ENCODE measurements at places on chromosomes 4 and X.

DNA sequence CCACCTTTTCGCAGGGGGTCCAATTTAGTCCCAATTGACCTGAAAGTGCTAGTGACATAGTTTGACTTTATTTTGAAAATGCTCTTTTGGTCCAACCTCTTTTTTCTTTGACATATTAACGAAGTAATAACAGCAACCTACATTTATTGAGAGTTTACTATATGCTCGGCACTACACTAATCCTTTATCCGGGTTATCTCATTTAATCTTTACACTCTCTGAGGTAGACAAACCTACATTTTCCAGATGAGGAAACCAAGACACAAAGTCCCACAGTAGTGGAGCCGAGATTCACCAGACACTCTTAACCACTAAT lies 307 bp upstream of the ATRX start:
- no peak for DNase-seq

DNA sequence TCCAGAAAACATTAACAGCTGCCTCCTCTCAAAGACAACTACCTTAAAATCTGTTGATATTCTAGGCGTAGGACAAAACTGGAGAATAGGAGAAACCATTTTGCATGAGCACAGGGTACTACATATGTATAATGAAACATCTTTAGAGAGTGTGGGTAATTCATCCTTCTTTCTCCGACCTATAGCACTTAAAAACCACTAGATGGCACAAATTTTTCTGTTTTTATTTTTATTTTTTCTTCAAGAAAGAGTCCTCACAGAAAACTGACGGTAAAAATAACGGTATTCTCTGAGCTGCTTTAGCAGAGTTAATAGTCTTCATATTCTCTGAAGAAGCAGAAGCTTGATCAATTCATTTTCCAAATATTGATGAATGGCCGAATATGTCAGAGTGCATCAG lies 14.6 kb downstream of the SMIM31 start:
- DNase-seq, result no peak

DNA sequence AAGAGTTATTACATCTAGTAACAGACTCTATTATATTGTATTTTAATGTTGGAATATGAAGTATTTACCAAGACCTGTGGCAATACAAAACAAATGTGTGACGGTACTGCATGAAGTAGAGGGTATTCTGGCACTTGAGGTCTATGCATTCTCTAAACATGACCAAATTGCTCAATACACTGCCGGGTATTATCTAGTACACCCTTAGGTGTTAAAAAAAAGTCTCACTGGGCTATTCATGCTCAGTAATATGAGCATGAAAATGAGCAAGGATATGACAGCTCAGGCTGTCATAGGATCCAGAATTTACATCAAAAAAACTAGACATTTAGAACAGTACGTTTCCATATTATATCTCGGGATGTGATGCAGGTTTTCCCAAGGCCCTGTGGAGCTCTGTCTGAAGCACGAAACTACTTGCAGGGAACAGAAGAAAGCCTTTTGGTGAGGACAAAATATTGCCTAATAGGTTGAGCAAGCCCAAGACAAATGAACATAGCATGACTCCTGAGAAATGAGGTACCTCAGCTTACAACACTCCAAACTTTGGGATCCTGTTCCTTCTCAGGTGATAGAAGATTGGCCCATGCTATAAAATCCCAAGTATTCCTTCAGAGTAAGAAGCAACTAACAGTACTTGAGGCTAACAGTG lies 74.1 kb upstream of the MAOA start:
- DNase-seq, result no peak

DNA sequence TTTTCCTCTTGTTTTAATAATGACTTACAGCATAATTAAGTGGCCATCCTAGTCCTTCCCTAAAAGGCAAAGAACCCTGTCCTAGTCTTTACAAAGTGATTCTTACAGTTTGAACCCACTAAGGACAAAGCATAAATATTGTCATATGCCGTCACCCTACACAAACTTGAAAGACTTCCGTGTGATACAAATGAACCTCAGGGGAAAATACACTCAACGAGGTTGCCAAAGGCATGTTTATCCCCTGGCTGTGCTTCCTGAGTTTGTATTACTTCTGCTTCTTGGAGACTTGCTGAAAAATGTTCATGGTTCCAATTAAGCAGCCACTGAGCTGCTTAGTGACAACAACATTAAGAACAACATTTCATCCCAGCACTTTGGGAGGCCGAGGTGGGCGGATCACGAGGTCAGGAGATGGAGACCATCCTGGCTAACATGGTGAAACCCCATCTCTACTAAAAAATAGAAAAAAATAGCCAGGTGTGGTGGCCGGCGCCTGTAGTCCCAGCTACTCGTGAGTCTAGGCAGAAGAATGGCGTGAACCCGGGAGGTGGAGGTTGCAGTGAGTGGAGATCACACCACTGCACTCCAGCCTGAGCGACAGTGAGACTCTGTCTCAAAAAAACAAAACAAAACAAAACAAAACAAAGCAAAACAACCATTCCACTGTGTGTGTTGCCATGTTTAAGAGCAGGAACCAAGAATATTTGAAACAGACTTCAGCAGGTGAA lies 16.2 kb downstream of the RASSF6 start:
- DNase-seq, result no peak

DNA sequence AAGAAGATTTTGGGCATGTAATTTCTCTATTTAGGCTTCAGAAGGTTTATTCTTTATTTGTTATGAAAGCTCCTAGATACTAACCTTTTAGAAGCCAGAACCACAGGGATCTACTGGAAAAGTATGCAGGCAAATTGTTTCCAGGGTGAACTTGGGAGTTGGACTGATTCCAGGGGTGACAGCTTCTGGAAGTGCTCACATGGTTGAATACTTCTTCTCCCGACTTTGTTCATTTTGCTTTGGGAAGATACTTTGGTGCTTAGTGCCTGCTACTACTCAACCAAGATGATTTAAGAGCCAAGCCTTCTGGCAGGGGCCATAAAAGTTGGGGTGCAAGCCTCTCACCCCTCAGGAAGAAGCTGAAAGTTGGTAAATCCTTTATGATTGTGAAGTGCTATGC lies 445.6 kb downstream of the ACTRT1 start:
- no peak for DNase-seq

GRCh38 chr4:56986192-56986591 lies 7.5 kb downstream of the POLR2B start:
- no peak for DNase-seq
